ENCODE measurements at places on chromosomes 7 and 10. TPM values are rescaled to one million over a fixed set of nuclear protein-coding genes. Genes with fewer than 3 reads are reported as not detected.

GRCh38 chr10:130577039-130577438 is 440.8 kb downstream of the GLRX3 start:
- no peak for DNase-seq

DNA sequence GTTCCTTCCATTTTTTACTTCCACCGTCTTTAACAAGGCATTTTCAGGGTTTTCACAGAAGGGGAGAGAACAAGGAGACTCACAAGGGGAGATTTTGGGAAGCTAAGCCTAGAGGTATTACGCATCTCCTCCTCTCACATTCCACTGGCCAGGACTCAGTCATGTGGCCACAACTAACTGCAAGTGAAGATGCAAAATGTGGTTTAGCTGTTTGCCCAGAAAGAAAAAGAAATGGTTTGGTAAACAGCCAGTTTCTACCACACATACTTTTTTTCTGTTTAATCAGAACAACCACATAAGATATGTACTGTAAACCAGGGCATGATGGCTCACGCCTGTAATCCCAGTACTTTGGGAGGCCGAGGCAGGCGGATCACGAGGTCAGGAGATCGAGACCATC is 21.4 kb upstream of the HELLS start:
- no peak for DNase-seq

DNA sequence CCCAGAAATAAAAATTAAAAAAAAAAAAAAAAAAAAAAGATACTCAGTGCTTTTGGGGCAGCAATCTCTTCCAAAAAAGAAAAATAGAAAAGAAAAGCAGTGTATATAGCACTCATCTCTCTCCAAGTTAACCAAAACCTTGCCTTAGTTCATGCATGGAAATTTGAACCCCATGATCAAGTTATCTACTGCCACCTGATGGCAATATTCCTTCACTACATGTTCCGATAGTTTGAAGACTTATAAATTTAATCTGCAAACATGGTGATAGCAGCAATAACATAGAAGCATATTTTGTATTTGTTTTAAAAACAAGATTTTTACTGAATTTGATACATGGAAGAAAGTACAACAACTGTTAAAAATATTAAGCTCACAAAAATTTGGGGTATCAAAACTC is 48.6 kb upstream of the SLIT1 start:
- DNase-seq, result peak; percentile 47

- no peak for DNase-seq
Observed at GRCh38 chr10:69902835-69903535, 101.3 kb downstream of the COL13A1 start.

DNA sequence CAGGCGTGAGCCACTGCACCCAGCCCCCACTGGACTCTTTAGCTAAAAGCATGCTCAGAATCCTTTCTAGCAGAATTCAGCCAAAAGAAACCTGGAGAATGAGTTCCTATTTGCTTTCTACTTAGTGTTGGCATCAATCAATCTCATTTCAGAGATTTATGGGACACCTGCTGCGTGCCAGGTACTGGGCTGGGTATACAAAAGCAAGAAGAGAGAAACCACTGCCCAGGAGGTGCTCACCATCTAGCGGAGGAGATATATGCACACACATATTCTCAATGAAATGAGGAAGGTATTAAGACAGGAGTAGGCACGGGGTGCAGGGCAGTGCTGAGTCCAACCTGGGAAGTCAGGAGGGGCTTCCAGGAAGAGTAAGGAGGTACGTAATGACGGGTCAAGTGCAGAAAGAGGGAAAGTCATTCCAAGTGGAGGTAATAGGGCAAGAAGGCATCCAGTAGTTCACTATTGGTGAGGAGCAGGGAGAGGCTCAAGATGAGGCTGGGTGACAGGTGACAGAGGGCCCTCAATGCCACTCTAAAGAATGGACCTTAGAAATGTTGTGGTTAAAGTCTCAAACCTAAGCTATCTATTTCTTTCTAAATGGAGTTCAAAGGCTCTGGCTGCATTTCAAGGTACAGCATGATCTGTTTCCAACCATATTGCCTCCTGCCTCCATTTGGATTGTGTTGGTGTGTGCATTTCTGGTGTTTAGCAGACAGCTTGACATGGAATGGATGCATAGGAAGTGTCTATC is 22.1 kb downstream of the ABLIM1 start:
- DNase-seq, result no peak

- no peak for DNase-seq
Observed at GRCh38 chr7:143405173-143406001, 3.3 kb downstream of the EPHA1 start.

Gene FAM24B
- total RNA-seq, result 17.1 TPM

GRCh38 chr7:143329471-143330170 is 13.7 kb downstream of the CLCN1 start:
- DNase-seq, result no peak

- DNase-seq, result no peak
Observed at GRCh38 chr10:97380516-97380915, 20.6 kb downstream of the RRP12 start.

DNA sequence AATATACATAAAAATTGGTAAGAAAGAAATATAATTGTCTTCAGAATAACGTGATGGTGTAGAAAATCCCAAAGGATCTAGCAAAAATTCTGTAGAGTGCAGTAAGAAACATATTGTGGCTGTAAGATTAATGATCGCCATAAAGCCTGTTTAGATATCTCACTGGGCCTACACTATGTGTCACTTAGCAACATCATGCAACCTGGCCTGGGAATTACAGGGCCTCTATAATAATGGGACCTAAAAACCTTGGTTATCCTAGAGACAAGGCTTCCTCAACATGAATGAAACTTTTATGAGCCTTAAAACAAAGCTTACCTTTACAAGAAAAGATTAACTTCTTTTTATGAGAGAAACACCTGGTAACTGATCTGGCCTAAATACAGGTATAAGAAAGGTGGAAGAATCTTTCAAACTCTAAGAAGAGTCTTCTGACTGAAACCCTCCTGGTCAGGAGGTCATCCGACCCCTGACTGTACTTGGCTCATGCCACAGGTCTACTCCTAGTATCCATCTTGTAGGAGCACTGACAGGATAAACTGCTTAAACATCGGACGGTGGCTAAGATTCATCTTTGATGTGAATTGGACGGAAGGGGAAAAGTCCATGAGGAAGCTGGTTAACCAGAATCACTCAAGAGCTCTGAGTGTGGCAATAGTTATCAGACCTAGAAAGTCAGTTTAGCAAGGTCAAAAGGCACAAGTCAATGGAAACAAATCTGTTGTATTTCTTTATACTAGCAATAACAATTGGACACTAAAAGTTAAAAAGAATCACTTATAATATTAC is 1155.1 kb upstream of the SORCS1 start:
- DNase-seq, result no peak

- no peak for DNase-seq
Observed at GRCh38 chr7:92608380-92609322, 18.5 kb upstream of the FAM133B start.

Gene CLEC2L
- total RNA-seq, result not detected
